Fibroblast of skin of back (primary cell): ENCODE measurements at places on chromosomes 11 and 22.
A peak's percentile ranks its signal among the peaks of the same experiment; 100 is the strongest.

- peak; percentile 24 for DNase-seq
Measured at GRCh38 chr22:37906364-37907008, 389 bp downstream of the MICALL1 start.

DNA sequence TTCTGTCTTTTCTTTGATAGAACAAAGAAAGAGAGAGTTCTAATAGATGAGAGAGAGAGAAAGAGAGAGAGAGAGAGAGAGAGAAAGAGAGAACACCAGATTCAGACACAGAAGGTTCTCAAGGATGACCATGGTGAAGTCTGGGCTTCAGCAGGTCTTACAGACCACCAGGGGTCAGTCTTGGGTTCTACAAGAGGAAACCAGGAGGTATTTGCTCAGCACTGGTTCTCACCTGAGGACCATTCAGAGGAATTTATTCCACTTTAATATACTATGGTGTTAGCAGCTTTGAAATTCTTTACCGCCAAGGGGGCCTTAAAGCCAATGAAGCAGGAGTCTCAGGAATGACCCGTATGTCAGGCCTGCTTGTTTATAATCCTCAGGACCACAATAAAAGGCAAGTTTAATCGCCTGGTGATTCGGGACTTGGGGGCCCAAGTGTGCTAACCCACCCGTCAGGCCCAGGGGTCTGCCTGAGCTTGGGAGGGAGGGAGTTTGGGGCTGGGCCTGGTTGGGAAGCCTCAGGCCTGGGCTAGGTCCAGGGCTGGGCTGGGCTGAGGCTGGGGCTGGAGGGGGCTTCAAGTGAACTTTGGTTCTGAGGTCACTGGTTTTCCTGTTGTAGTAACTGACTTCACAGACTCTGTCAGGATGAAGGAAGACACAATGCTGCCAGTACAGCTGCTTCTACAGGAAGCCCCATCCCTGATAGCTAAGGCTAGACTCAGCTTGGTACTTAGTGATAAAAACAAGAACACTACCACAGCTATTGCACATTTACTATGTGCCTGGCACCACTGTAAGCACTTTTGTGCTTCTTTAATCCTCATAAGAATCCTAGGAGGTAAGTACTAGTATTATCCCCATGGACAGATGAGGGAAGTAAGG lies 179.2 kb upstream of the ZBED5 start:
- DNase-seq: peak; percentile 53

GRCh38 chr11:121536126-121536525 lies 83.4 kb upstream of the SORL1-AS1 start:
- DNase-seq: no peak

DNA sequence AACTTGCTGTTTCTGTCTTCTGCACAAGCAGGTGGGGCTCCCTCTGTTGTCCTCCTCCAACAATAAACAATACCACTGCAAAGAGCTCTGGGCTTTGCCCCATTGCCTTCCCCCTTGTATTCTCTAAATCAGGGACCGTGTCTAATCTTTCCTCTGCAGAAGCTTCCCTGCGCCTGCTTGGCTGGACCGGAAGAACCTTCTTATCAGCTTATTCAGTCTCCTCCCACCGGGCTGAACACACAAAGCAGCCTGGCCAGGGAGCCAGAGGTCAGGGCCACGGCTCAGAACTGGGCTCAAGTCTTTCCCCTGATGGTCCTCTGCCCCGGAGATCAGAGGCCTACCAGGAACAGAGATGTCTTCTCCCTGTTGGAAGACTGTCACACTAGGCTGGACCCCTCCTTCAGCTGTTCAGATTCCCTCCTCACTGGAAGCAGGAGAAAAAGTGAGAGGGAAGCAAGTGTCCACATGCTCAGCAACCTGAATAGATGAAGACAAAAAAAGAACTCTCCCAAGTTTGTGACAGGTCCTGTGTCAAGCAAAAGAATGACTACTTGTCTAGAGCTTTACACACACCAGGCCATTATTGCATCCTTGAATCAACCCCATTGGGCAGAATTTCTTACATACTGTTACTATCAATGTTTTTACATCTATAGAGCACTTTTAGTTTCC lies 63.7 kb downstream of the RAB30 start:
- no peak for DNase-seq

- DNase-seq: no peak
Measured at GRCh38 chr22:17876306-17876831, 102.1 kb upstream of the BID start.

DNA sequence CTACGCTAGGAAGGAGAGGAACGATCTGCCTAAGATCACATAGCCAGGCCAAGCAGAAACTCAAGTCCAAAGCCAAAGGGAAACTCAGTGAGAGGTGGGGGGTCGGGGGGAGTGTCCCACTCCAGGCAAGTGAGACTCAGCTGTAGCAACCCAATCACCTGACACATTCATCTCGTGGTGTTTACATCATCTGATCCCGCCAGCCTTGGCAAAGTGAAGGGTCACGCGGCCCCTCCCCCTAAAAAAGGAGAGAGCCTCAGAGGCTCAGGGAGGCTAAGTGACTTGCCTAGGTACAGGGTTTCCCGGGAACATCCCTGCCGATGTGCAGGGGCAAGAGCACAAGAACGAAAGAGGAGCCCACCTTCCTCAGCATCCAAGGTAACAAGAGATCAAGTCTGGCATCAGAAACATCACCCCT lies 21.5 kb downstream of the MYH9 start:
- no peak for DNase-seq

DNA sequence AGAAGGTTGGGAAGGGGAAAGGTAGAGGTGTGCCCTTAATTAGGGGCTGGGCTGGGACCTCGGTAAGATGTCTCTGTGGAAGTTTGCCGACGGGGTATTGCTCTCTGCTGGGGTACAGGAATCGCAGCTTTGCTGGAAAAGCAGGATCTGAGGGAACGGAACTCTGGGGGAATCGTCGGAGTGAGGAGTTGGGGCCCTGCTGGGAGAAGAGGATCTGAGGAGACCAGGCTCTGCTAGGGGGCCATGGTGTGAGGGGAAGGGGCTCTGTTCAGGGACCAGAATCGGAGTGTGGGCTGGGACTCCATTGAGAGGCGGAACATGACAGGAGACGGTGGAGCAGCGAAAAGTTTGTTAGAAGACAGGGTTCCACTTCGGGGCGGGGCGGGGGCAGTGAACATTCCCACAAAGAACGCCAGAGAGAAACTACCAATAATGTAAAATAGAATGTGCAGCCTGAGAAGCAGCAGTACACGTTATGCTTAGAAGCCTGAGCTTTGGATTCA lies 456 bp downstream of the AAMDC start:
- peak; percentile 43 for DNase-seq

- no peak for DNase-seq
Measured at GRCh38 chr22:20868025-20868962, 9.5 kb downstream of the SNAP29 start.

- peak; percentile 58 for DNase-seq
Measured at GRCh38 chr11:17790453-17790852, 55.9 kb downstream of the KCNC1 start.

DNA sequence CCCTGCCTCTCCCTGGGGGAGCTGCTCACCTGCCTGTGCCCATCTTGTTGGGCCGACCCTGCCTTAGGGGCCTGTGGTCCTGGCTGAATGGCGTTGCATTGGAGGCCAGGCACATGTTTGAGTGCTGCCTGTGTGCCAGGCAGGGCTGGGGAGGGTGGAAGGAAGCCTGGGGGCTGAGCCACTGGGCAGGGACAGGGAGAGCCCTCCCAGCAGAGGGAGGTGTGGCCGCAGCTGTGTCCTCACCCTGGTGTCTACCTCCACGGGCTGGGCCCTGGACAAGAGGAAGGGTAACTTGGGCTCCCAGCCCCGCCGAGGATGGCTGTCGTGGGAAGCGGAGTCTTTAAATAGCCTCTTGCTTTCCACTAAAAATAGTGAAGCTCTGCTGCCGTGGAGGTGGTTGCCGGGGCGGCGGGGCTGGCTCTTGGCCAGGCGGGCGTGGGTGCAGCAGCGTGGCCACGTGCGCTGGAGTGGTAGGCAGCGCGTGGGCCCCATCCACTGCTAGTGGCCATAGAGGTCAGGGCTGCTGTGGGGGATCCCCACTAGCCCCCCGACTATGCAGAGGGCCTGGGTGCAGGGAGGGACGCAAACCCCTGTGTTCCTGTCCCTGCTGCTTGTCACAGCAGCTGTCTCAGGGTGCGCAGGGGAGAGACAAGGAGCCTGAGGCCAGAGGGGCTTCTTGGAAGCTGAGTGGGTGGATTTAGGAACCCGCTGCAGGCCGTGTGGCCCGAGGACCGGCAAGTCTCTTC lies 6.2 kb downstream of the ZDHHC8 start:
- DNase-seq: no peak

GRCh38 chr11:116360221-116360941 lies 412.4 kb downstream of the BUD13 start:
- no peak for DNase-seq

- DNase-seq: no peak
Measured at GRCh38 chr11:76623884-76624419, 46.6 kb downstream of the LRRC32 start.
